ENCODE measurements at places on chromosomes 6 and 20. TPM values are rescaled to one million over a fixed set of nuclear protein-coding genes. Genes with fewer than 3 reads are reported as not detected.
A peak's percentile ranks its signal among the peaks of the same experiment; 100 is the strongest.

GRCh38 chr6:113362301-113363047 lies 494.7 kb upstream of the MARCKS start:
- no peak for DNase-seq

DNA sequence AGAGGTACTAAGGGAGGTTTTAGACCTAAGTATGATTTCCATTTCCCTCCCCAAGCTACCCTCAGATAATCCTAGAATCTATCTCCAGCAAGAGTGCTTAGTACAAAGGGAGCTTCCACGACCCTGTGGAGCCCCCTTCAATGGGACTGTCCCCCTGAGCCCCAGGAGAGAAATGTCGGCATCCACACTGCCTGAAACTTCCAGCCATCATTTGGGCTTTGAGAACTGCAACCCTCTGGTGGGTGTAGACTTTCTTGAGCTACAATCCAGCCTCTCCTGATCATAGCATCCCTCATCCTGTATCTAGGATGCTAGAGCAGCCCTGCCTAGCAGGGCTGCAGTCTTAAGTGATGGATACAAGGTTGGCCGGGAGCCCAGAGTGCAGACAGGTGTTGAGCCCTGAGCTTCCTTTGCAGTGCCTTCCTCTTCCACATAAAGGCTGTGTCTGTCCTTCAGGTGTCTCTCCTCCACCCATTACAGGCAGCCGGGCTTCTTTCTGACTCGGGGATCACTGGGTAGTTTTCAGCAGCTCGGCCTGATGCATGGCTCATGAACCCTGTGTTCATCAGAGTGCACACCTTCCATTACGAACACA lies 424.5 kb downstream of the PREX1 start:
- DNase-seq, result no peak

GRCh38 chr6:111818539-111819226 lies 54.6 kb downstream of the FYN start:
- no peak for DNase-seq

GRCh38 chr6:110334423-110335180 lies 23.5 kb downstream of the METTL24 start:
- DNase-seq, result no peak

- DNase-seq, result no peak
Observed at GRCh38 chr6:2102966-2103365, 142.4 kb downstream of the GMDS start.

DNA sequence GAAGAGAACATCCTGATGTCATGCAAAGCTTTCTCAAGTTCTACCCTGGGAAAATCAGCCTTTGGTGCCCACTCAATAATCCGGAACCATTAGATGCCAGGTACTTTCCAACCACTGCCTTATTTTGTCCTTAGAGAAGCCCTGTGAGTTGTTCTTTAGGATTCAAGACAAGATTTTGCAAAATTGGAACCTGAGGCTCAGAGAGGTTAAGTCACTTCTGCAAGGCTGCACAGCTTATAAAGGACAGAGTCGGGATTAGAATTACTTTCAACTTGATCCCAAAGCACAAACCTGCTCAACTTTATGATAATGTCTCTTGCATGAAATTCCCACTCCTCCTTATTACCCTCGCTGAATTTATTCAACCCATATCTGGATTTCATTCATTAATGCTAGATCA lies 287.2 kb downstream of the PTPRT start:
- DNase-seq, result no peak

DNA sequence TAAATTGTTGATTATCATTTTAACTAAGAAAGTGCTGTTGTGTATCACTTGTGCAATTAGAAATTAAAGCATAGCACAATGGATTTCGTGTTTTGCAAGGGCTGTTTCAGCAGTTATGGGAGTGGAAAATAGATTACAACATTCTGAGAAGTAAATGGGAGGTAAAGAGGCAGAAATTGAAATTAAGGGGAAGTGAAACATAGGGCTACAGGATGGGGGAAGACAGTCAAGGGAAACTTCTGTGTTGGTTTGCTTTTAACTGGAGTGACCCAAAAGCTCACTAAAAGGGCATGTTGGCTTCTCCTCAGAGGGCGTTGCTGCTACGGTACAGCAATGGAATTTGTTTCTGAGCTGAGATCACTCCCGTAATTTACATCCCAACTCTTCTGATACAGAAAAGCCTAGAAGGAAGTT lies 147.5 kb downstream of the BCAS1 start:
- DNase-seq, result no peak

DNA sequence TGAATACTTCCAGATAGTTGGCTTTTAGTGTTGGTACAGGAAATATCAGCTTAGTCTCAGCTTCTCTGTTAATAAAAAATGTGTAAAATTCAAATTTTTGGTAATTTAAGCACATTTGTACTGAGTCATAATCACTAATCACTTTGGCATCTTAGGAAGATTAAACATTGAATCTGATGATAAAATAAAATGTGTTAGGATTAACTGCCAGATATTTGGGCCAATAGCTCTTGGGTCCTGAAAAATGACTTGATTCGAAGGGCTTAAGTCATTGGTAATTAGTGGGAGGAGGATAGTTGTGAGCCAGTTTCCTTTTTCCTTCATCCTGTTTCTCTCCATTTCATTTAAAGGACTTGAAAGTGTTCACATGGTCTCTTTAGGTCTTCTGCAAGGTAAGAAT lies 426.1 kb downstream of the RFPL4B start:
- no peak for DNase-seq

GRCh38 chr20:860891-861290 lies 27.4 kb downstream of the FAM110A start:
- DNase-seq, result no peak

- no peak for DNase-seq
Observed at GRCh38 chr20:24148372-24148771, 159.8 kb upstream of the GGTLC1 start.

- no peak for DNase-seq
Observed at GRCh38 chr20:50004229-50004628, 21.4 kb downstream of the SNAI1 start.

DNA sequence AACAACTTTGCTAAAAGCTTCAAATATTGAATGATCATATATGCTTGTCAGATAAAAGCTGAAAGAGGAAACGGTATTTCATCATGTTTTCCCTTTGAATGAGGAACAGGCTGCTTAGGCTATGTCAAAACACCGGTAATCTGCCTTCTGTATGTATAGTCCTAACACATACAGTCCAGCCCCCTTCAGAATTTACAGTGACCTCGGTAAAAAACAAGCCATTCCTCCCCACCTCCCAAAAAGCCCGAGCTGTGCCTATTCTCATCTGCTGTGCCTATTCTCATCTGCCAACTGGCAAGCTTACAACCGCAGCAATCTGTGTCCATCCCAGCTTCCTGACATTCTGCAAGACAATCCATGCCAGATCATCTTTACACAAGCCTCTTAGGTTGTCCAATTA lies 26.8 kb upstream of the UBE2J1 start:
- no peak for DNase-seq

DNA sequence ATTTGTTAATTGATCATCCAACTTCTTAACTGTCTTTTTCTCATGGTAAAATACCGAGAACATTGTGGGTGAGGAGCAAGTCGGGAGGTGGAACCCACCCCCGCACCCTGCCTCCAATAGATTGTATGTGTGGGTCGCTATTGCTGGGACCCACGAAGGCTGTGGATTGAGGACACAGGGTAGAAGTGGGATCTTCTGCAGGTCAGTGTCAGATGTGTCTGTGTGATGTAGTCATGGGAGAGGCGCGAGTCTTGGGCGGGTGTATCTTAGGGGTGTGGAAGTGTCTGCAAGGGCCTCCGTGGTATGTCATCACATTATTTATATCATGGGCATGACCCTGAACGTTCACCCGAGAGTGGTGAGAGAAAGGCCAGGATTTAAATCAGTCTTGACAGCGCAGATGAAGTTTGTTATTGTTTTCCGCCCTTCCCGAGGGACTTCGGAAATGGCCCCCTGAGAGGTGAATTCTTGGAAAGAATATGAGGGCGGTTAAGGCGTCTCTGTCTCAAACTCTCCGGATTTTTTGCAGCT lies 472 bp upstream of the PAQR8 start:
- peak; percentile 30 for DNase-seq

DNA sequence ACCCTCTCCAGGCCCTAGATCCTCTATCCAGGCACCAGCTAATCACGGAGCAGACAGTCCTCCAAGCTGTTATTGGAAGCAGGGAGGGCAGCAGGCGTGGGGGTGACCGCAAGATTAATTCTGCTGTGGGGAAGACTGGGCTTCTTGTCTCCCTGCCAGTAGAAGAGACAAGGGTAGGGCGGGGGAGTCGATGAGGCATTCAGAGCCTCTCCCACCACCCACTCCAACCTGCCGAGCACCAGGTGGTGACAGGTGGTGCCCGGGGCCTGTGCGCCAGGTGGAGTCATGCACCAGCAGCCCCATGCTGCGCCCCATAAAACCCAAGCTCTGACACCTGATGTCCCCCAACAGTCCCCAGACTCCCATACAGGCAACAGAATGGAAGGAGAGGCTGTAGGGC lies 89.6 kb downstream of the CDH22 start:
- DNase-seq, result peak; percentile 26

DNA sequence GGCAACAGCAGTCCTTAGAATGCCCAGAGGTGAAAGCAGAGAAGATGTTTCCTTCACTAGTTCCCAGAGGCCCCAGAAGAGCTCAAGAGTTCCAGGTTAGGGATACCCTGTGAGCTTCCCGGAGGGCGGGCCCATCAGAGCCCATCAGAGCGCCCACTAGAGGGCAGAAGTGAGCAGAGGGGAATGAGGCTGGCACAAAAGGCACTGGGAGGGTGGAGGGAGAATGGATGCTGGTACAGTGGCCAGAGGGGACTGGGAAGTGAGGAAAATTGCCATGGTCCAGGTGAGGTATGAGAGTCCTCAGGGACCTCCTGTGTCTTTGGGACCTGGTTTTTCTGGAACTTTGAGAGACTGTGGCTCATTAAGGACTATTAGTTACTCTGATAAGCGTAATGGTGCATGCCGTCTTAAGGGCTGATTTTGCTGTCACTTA lies 57.3 kb downstream of the LINC00237 start:
- peak; percentile 84 for DNase-seq

- no peak for DNase-seq
Observed at GRCh38 chr6:30263734-30264133, 50.5 kb upstream of the TRIM26 start.

- no peak for DNase-seq
Observed at GRCh38 chr6:13550656-13551055, 23.7 kb upstream of the SIRT5 start.

GRCh38 chr6:168087436-168088160 lies 8.6 kb upstream of the FRMD1 start:
- no peak for DNase-seq

DNA sequence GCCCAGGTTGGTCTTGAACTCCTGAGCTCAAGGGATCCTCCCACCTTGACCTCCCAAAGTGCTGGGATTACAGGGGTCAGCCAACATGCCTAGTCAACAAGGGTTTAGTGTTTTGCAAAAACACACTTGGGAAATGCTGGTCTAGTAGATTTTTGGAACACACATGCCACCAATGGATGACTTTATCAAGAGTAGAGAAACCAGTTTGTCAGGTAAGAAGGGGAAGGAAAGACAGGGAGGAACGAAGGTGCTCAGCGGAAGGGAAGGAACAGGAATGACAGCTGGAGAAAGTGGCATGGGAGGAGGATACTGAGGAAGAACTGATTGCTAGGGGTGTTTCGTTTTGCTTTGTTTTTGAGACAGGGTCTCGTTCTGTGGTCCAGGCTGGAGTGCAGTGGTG lies 15.6 kb upstream of the SEC63 start:
- no peak for DNase-seq

DNA sequence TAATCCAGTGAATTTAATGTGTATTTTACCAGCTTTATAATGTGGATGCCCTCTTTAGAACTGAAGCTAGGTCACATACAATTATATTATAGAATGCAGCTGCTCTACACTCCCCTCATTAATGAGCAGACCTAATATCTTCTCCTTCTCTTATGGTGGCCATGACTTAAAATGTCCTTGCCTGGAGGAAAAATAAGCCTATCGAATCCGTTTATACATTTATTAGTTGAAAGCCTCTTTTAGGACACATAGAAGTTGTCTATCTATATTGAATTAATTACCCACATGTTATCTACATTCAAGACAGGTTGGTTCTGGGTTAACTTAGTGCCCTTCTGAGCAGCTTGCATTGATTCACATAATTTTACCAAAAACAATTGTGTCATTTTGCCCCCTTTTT lies 1716.8 kb downstream of the HACE1 start:
- DNase-seq, result no peak

CD2AP gene
- total RNA-seq, result 44.3 TPM

OPRM1 gene
- total RNA-seq, result not detected

TINAG gene
- not detected for total RNA-seq
